Keratinocyte (primary cell): ENCODE measurements at places on chromosomes 6 and 20.
A peak's percentile ranks its signal among the peaks of the same experiment; 100 is the strongest.

DNA sequence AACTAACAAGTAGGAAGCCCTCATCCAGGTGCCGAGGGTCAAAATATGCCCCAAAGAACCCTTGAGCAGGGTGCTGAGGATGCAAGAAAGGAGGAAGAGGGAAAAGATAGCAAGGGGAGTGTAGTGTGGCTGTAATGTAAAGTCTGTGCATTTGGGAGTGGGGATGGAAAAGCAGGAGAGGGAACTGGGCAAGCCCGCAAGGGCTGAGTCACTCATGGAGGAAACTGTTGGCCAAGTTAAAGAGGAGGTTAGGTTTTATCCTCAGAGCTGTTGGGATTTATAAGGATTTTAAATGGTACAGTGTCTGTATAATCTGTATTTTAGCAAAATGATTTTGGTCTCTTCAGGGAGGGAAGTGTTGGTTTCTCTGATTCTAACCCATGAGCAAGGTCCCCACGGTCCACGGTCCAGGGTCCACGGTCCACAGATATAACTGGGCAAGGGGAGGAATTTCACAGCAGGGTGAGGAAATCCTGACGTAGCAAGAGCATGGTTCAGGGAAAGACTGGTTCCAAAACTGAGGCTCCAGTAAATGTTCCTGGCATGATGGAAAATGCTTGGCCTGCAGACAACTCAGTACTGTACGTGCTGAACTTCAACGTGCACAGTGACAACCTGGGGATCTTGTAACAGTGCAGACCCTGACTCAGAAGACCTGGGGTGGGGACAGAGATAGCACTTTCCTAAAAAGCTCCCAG is 759.8 kb downstream of the PTPRT start:
- H3K36me3 ChIP-seq: no peaks in the 10 kb centered on the region
- no peak overlapping the region for H3K27ac ChIP-seq
- no peak for DNase-seq
- H3K27me3 ChIP-seq: no peaks in the 10 kb centered on the region
- H3K4me3 ChIP-seq: no peak overlapping the region

DNA sequence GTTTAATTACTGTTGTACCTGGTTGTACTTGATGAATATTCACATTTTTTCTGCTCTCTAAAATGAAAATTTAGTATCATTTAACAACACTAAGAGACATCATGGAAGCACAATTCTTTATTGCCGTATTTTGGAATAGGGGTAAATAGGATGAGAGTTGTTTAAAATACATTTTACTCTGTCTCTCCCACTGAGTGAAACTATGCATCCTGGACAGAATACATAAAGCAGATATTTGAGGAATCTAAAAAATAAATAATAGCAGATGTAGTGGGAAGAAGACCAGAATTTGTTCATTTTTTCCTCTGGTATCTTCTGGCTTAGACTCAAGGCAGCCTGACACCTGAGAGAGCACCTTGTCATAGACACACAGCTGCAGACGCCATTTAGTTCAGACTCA is 119.1 kb upstream of the AHI1 start:
- H3K27ac ChIP-seq: no peak overlapping the region
- no peaks in the 10 kb centered on the region for H3K36me3 ChIP-seq
- no peaks in the 10 kb centered on the region for H3K27me3 ChIP-seq
- DNase-seq: no peak

GRCh38 chr6:129211626-129212025 is 328.7 kb downstream of the LAMA2 start:
- no peaks in the 10 kb centered on the region for H3K4me1 ChIP-seq
- H3K27ac ChIP-seq: no peak overlapping the region
- no peaks in the 10 kb centered on the region for H3K27me3 ChIP-seq
- no peaks in the 10 kb centered on the region for H3K36me3 ChIP-seq
- H3K4me3 ChIP-seq: no peak overlapping the region
- DNase-seq: no peak

DNA sequence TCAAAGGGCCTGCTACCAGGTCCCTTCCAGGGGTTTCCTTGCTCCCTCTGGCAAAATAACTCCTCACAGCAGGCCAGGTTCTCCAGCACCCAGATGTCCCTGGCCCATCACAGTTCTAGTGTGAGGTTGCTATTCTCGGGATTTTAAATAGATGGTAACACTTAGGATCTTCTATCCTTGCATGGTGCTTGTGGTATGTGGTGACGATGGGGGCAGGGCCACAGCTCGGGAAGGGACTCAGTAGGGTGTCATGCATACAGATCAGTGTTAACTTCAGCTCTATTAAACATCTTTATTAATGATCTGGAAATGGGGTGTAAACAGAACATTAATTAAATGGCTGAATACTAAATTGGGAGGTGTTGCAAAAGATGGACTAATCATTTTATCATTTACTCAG is 323.8 kb downstream of the QKI start:
- no peaks in the 10 kb centered on the region for H3K27me3 ChIP-seq
- DNase-seq: no peak
- no peak overlapping the region for H3K27ac ChIP-seq
- no peak overlapping the region for H3K4me3 ChIP-seq
- no peaks in the 10 kb centered on the region for H3K4me1 ChIP-seq

DNA sequence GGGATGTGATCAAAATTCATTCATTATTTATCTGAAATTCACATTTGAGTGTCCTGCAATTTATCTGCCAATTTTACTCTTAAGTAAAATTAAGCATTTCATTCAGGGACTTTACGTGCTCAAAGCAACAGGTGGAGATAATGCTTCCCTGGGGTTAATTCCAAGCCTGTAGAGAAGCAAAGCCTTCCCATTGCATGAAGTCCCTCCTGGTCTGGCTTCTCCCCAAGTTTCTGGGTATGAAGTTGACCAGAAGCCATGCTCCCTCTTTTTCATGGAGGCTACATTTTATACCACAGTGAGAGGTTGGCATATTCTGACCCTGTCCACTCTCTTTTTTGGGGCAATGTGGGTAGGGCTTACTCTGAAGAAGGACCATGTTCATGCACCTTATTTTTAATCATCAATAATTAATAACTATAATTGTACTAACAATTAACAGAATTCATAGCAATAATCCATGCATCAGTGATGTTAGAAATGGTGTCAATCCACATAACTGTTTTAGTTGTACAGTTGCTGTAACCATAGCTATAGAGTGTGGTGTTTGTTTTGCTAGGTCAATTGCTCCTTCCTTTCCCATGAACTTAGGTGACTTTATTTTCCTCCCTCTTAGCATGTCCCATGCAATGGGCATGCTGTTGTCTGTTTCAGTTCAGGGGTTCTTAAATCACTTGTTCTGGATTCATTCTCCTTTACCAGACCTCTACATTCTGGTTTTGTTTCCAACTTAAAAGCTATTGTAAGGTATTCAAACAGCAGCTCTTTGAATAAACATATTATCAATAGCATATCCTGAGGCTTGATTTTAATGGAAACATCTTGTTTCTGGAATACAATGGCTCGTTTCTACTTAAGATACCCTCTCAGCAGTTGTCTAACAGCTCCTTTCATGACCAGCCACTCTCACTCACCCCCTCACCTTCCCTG is 1.5 kb downstream of the LAMA4 start:
- H3K27ac ChIP-seq: no peak overlapping the region
- H3K4me3 ChIP-seq: no peak overlapping the region
- DNase-seq: no peak
- H3K4me1 ChIP-seq: peaks cover 9% of the 10 kb centered on the region

DNA sequence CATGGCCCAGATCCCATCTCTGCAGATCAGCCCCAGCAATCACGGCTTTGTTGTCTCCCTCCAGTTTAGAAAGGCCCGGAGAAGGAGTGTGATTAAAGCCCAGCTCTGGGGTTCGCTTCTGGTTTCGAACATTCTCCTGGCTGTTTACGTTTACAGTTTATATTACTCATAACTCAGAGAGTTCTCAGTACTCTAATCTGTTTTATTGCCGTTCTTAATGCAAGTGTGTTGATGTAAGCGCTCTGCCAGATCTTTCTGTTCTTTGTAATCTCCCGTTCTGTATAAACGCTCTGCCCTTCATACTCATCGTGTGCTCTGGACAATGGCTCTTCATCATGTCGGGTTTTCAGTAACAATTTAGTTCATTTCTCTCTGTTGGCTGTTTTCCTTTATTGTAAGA is 118.0 kb upstream of the PRND start:
- no peaks in the 10 kb centered on the region for H3K36me3 ChIP-seq
- no peak overlapping the region for H3K4me3 ChIP-seq
- peaks cover 25% of the 10 kb centered on the region for H3K4me1 ChIP-seq
- DNase-seq: no peak
- H3K27ac ChIP-seq: no peak overlapping the region
- H3K27me3 ChIP-seq: no peaks in the 10 kb centered on the region

DNA sequence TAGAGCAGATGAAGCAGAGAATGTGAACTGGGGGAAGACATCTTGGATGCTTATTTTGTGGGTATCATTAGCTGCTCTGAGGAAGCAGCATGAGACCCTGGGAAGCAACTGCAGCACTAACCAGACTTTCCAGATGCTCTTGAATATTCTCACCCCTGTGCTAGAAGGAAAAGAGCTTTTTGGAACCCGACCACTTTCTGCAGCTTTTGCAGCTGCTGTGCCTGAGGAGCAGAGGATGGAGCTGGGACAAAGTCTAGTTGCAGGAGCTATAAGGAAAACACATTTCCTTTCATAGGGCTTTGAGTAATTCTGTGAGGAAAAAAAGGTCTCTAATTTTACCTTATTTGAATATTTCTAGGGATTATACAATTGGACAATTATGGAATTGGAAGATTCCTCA is 369.7 kb downstream of the CD109 start:
- H3K27ac ChIP-seq: peak overlapping the region; percentile 75
- H3K4me1 ChIP-seq: peaks cover 8% of the 10 kb centered on the region
- H3K4me3 ChIP-seq: no peak overlapping the region
- DNase-seq: no peak

- no peak for DNase-seq
- H3K4me1 ChIP-seq: peaks cover 28% of the 10 kb centered on the region
- no peak overlapping the region for H3K4me3 ChIP-seq
- peak overlapping the region; percentile 52 for H3K27ac ChIP-seq
- peaks cover 24% of the 10 kb centered on the region for H3K36me3 ChIP-seq
These were observed 61.2 kb downstream of the RPP40 start for GRCh38 chr6:4942673-4943009.

DNA sequence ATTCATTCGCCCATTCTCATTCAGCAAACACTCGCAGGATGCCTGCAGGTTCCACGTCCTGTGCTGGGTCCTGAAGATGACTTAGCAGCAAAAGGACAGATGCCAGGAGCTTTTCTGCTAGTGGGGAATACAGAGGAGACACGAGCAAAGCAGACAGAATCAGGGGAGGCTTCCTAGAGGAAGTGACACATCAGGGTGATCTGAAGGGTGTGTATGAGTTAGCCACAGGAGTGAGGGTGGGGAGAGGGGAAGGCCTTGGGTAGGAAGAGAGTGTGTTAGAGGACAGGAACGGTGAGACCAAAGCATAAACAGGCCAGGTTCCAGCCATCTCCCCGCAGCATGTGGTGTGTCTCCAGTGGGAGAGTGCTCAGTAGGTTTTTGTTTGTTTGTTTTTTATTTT is 73.4 kb upstream of the GTSF1L start:
- H3K4me3 ChIP-seq: no peak overlapping the region
- H3K36me3 ChIP-seq: no peaks in the 10 kb centered on the region
- peaks cover 8% of the 10 kb centered on the region for H3K4me1 ChIP-seq
- H3K27me3 ChIP-seq: no peaks in the 10 kb centered on the region
- H3K27ac ChIP-seq: no peak overlapping the region

- no peaks in the 10 kb centered on the region for H3K27me3 ChIP-seq
- no peak for DNase-seq
- H3K27ac ChIP-seq: no peak overlapping the region
These were observed 8.5 kb downstream of the ERVFRD-1 start for GRCh38 chr6:11103065-11103464.

DNA sequence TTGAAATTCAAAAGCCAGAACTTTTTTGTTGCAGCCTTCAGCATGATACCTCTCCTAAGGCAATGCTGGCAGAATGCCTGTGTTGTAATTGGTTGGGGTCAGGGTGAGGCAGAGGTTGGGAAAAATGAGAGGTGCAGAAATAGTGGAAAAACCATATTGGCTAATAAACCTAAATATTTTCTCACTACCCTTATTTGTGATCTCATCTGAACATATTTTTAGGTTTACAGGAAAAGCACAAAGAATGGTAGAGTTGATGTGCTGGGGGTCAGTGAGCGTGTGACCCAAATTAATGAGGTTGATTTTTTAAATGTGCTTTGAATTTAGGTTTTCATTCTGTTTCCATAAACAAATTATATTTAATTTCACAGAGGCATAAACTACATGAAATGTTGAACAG is 437.3 kb downstream of the HDGFL1 start:
- H3K36me3 ChIP-seq: no peaks in the 10 kb centered on the region
- H3K27me3 ChIP-seq: no peaks in the 10 kb centered on the region
- H3K4me1 ChIP-seq: no peaks in the 10 kb centered on the region
- no peak overlapping the region for H3K27ac ChIP-seq

GRCh38 chr20:45010399-45010828 is 44.1 kb downstream of the STK4 start:
- H3K36me3 ChIP-seq: no peaks in the 10 kb centered on the region
- H3K27ac ChIP-seq: peak overlapping the region; percentile 84
- H3K4me3 ChIP-seq: no peak overlapping the region

- DNase-seq: no peak
- peaks cover 26% of the 10 kb centered on the region for H3K4me1 ChIP-seq
- H3K27me3 ChIP-seq: no peaks in the 10 kb centered on the region
- no peak overlapping the region for H3K27ac ChIP-seq
These were observed 412 bp upstream of the TUBB1 start for GRCh38 chr20:59018817-59019216.

DNA sequence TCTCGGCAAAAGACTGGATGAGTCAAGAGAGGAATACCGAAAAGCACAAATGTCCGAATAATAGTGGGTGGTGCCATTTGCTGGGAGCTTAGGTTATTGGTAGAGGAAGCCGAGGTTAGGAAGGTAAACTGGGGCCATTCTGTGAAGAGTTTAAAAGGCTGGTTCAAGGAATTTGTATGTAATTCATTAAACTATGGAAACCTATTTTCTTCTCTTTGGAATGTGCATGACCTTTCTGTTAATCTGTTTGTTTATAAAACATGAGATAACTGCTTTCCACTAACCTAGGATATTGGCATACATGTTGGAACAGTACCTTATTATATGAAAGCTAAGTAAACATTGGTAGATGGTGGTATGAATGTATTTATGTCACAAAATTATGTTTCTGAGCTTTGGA is 71.8 kb downstream of the LCA5 start:
- peaks cover 8% of the 10 kb centered on the region for H3K4me1 ChIP-seq
- no peak overlapping the region for H3K27ac ChIP-seq
- no peaks in the 10 kb centered on the region for H3K36me3 ChIP-seq
- no peaks in the 10 kb centered on the region for H3K27me3 ChIP-seq

GRCh38 chr6:52512199-52512598 is 64.7 kb downstream of the TRAM2 start:
- peak overlapping the region; percentile 15 for H3K27ac ChIP-seq
- H3K4me3 ChIP-seq: no peak overlapping the region
- no peak for DNase-seq

DNA sequence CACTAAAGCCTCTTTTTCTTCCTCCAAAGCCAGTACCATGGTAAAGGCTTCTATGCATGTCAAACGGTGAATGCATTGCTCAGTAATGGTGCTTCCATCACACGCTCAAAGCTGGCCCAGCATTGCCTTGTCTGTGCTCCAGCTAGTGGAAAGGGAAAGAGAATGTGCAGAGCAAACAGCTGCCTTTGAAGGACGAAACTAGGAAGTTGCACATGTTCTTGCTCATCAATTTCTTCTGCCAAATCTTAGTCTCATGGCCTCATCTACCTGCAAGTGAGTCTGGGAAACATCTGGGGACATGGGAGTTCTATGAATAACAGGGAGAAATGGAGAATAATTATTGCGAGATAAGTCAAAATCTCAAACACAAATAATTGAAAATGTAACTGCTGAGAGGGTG is 216.5 kb upstream of the SSTR4 start:
- H3K4me3 ChIP-seq: no peak overlapping the region
- no peaks in the 10 kb centered on the region for H3K27me3 ChIP-seq
- H3K4me1 ChIP-seq: peaks cover 6% of the 10 kb centered on the region
- DNase-seq: no peak
- H3K36me3 ChIP-seq: no peaks in the 10 kb centered on the region
- no peak overlapping the region for H3K27ac ChIP-seq
